ENCODE measurements at places on chromosomes 2 and 18. TPM values are rescaled to one million over a fixed set of nuclear protein-coding genes. Genes with fewer than 3 reads are reported as not detected.

The RAX gene
- not detected for total RNA-seq

The FAM110C gene
- total RNA-seq, result 3.4 TPM

The IL1F10 gene
- total RNA-seq, result not detected

The IL36B gene
- total RNA-seq, result not detected

The SERPINB10 gene
- not detected for total RNA-seq

The CHPF gene
- 81.2 TPM for total RNA-seq

The COL4A4 gene
- total RNA-seq, result 14.1 TPM

The PROM2 gene
- 1.4 TPM for total RNA-seq

The TNFRSF11A gene
- total RNA-seq, result 9.1 TPM

The ASB18 gene
- not detected for total RNA-seq

The RAB3GAP1 gene
- 86.1 TPM for total RNA-seq

The ANKRD44 gene
- 62.6 TPM for total RNA-seq

The CD8B2 gene
- total RNA-seq, result 0.09 TPM

The BMP10 gene
- total RNA-seq, result not detected

The COLEC12 gene
- total RNA-seq, result 46.1 TPM

The KCNK3 gene
- total RNA-seq, result 8.7 TPM

The GPR75 gene
- 3.1 TPM for total RNA-seq

The GCG gene
- total RNA-seq, result 0.62 TPM

The LRRTM4 gene
- 2.7 TPM for total RNA-seq

The IL1RN gene
- total RNA-seq, result 7.1 TPM

The MTHFD2 gene
- total RNA-seq, result 119 TPM

All from aorta (tissue), 5 donors.